ENCODE measurements at places on chromosomes 5 and 9. TPM values are rescaled to one million over a fixed set of nuclear protein-coding genes. Genes with fewer than 3 reads are reported as not detected.
A peak's percentile ranks its signal among the peaks of the same experiment; 100 is the strongest.

Gene C9
- total RNA-seq = 5.3 TPM

Gene PCDHGC3
- total RNA-seq = 11.8 TPM

Gene GRXCR2
- total RNA-seq = not detected

Gene DMXL1
- 30.2 TPM for total RNA-seq

Gene PCDHGC4
- 1.7 TPM for total RNA-seq

Gene TAF11L5
- total RNA-seq = not detected

Gene SOHLH1
- not detected for total RNA-seq

Gene ALDH1A1
- total RNA-seq = 42.8 TPM

Gene TMOD1
- total RNA-seq = 158 TPM

Gene WASHC1
- total RNA-seq = 3.4 TPM

Gene SLC6A19
- not detected for total RNA-seq

Gene NUTM2G
- total RNA-seq = not detected

DNA sequence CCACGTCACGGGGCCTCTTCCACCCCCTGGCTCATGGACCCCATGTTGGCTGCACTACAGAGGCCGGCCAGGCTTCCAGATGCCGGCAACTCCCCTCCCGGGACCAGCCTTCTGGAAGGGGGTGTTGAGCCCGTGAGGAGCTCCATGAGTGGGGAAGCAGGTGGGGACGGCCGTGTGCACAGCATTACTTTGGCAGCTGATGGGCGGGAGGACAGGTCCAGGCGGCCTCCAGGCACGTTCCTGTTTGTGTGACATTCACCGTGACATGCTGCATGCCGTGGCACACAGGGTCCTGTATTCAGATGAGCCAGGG lies 29.1 kb upstream of the ABO start:
- no peak overlapping the region for H3K4me3 ChIP-seq
- H3K27ac ChIP-seq = no peak overlapping the region
- peaks cover 12% of the 10 kb centered on the region for H3K27me3 ChIP-seq
- no peak for DNase-seq
- no peaks in the 10 kb centered on the region for H3K4me1 ChIP-seq

DNA sequence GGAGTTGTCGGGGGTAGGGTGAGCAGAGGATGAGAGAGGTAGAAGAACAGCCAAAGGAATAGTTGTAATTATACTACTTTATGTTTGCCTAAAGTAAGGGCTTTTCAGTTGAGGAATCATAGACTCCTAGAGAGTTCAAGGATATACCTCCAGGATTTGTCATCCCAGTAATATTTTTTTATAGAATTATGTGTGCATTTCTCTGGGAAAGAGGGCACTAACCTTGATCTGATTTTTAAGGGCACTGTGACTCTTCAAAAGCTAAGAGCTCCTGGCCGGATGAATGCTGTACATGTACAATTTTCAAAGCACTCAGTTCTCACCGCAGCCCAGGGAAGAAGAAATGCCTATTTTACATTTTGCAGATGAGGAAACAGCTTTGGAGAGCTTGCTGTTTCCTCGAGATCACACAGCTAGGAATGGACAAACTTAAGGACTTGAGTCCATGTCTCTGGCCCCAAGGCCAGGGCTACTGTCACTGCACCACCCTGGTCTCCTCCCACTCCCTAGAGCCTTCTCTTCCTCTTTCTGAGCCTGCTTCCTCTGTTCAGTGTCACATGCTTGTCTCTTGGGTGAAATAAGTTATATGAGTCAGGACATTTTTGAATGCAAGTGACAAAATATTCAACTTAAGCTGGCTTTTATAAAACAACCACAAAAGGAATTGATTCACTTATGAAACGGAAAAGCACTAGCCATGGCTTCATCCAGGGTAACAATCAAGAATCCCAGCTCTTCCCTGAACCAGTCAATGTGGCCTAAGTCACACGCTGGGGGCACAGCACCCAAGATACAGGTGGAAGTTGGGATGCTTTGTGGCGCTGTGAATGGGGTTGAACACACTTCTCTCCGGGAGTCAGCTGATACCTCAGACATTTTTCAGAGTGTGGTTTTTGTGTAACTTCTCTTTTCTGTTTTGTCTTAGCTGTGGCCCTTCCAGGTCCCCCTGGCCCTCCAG lies 45.7 kb upstream of the TGFBR1 start:
- no peaks in the 10 kb centered on the region for H3K36me3 ChIP-seq
- DNase-seq = peak; percentile 20
- H3K27ac ChIP-seq = peak overlapping the region; percentile 38
- H3K4me3 ChIP-seq = no peak overlapping the region

DNA sequence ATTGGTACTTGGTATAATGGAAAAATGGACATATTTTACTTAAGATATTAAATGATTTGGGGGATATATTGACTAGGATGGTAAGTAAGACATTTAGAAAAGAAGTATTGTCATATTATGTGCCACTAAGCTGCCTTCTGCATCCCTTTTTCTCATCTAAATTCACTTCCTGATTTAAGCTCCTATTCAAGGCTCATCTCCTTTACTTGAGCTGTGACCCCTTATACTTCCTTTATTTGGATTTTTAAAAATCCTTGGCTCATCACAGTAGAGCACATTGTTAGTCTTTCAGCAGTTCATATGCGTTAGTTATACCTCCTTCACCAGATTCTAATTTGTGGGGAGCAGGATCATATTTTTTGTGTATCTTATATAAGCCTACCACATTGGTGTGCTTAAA lies 6.6 kb downstream of the COMMD10 start:
- H3K4me3 ChIP-seq = no peak overlapping the region
- no peaks in the 10 kb centered on the region for H3K27me3 ChIP-seq
- H3K27ac ChIP-seq = no peak overlapping the region
- DNase-seq = no peak
- no peaks in the 10 kb centered on the region for H3K36me3 ChIP-seq

DNA sequence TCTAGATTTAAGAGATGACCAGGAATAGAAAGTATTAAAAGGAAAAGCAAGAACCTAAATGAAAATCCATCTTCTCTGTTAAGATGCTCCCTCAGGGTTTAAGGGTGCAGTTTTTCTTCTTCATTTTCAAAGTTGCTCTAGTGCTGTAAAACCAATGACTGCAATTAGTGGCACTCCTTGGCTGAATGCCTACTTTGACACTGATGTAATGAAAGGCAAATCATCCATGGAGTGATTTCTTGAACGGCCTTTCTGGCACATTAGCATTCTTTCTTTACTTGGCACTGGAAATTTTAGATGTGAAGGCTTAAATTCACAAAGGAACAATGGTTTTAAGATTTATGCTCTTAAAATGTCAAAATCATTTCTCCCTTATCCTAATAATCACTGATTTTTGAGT lies 19.3 kb upstream of the ISCA1 start:
- H3K36me3 ChIP-seq = peaks cover 3% of the 10 kb centered on the region
- peak overlapping the region; percentile 64 for H3K27ac ChIP-seq
- DNase-seq = no peak
- no peak overlapping the region for H3K4me3 ChIP-seq
- no peaks in the 10 kb centered on the region for H3K27me3 ChIP-seq

GRCh38 chr9:89815061-89815902 lies 210.5 kb downstream of the GADD45G start:
- no peaks in the 10 kb centered on the region for H3K27me3 ChIP-seq
- no peaks in the 10 kb centered on the region for H3K36me3 ChIP-seq

GRCh38 chr9:19720377-19720776 lies 68.5 kb downstream of the SLC24A2 start:
- H3K36me3 ChIP-seq = no peaks in the 10 kb centered on the region
- H3K4me1 ChIP-seq = no peaks in the 10 kb centered on the region
- no peak overlapping the region for H3K27ac ChIP-seq
- DNase-seq = no peak

DNA sequence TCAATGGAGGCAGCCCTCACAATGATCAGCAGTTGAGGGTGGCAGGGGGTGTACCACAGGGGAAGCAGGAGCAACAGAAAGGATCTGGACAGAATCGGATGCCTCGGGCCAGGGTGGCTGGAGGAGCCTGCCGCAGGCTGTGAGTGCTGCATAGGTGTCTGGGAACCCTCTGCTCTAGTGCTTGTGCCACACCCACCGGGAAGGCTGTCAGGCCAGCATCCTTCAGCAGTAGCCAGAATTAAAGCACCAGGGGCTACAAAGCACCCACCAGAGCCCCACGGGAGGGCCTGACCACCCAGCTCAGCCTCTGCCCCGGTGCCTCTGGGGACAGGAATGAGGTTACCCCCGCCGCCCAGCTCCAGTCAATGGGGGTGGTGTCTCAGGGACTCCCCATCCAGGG lies 49.0 kb downstream of the ARHGEF37 start:
- H3K27ac ChIP-seq = no peak overlapping the region
- no peaks in the 10 kb centered on the region for H3K27me3 ChIP-seq
- H3K36me3 ChIP-seq = peaks cover 14% of the 10 kb centered on the region
- no peaks in the 10 kb centered on the region for H3K4me1 ChIP-seq
- no peak overlapping the region for H3K4me3 ChIP-seq
- DNase-seq = no peak

DNA sequence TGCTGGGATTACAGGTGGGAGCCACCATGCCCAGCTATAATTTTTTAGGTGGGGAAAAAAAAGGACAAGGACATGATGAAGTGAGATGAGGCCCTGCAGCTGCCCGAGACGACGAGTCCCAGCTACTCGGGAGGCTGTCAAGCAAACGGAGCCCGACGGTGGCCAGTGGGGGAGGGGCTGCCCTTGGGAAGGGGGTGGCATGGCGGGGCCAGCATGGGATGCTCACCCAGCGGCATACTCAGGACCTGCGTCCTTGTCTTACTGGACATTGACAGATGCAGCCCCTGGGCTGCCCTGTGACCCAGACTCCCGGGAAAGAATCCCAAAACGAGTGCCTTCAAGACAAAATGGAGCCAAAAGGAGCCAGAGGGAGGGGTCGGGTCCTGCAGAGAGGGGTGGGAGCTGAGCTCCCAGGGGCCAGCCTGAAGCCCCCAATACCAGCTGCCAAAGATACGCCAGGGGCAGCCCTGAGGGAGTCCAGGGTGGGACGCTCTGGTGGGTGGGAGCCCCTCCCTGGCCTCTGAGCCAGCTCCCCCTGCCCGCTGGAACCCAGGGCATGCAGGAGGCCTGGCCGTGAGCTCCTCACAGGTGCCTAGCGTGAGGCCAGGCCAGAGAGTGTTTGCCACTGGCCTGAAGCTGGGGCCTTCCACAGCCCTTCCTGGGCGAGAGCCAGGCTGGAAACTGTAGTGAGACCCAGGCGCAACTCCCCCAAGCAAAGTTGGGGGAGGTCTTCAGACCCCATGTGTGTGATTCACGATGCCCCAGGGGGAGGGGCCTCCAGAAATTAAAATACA lies 15.7 kb downstream of the CCDC187 start:
- no peak overlapping the region for H3K27ac ChIP-seq
- H3K4me1 ChIP-seq = peaks cover 5% of the 10 kb centered on the region
- H3K27me3 ChIP-seq = peaks cover 29% of the 10 kb centered on the region
- H3K4me3 ChIP-seq = no peak overlapping the region

DNA sequence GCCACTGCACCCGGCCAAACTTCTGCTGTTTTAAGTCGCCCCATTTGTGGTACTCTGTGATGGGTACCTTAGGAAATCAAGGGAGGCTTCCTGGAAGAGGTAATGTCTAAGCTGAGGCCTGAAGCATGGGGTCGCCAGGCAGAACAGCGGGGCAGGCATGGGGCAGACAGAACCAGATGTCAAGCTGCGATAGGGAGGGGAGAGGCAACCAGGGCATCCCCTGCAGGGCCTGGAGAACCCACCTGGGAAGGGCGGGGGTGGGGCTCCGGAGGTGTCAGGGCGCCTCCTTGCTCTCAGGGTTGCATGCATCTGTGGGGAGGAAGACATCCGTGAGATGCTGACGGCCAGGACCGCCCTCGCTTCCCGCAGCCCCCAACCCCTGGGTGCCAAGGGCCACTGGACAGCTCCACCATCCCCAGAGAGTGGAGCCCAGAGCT lies 2.8 kb downstream of the LCN15 start:
- peaks cover 15% of the 10 kb centered on the region for H3K4me1 ChIP-seq
- no peak overlapping the region for H3K27ac ChIP-seq
- H3K36me3 ChIP-seq = no peaks in the 10 kb centered on the region
- DNase-seq = no peak

DNA sequence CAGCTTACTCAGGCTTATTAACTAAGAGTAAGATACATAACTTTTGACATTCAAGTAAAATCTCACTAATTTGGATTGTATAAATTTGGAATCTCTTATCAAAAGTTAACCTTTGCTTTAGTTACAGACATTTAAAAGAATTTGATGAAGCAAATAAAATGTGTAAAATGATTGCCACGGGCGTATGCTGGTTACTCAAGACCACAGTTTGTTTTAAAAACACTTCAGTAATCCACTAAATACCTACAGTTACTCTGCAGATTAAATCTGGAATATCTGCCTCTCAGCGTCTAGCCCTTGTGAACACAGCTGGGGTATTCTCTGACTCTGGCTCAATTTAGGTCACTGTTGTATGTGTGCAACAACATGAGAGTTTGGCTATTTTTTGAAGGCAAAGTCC lies 143.8 kb downstream of the MCTP1 start:
- no peaks in the 10 kb centered on the region for H3K4me1 ChIP-seq
- H3K27ac ChIP-seq = no peak overlapping the region
- DNase-seq = no peak
- no peaks in the 10 kb centered on the region for H3K27me3 ChIP-seq
- no peaks in the 10 kb centered on the region for H3K36me3 ChIP-seq

DNA sequence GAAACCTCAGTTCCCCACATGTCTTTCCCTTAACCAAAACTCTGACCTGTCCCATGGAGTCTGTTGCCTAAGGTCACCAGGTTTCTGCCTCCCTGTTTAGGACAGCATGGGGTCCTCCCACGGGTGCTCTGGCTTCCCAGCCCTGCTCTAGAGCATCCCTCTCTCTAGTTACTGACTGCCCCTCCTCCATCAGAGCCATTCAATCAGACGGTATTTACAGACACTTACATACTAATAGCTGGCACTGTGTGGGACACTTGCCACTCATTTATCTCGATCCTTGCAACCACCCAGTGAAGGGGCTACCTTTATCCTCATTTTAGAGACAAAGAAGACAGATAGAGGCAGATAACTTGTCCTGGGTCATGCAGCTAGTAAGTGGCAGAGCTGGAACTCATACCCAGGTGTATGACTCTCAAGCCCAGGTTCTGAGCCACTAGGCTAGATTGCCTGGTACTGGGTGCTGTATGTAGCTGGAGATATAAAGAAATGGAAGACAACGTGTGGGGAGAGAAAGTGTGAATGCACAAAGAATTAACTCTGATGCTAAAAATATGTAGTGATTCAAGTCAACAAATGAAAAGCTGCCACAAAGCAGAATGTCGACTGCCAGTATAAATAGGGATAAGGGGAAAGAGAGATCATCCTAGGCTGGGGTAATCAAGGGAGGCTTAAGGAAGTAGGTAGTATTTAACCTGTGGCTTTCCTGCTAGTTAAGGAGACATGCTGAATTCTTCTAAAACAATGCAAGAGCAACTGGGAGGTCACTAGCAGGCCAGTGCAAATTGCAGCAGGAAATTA lies 52.5 kb upstream of the PDE8B start:
- H3K4me3 ChIP-seq = no peak overlapping the region
- DNase-seq = no peak
- H3K27me3 ChIP-seq = no peaks in the 10 kb centered on the region
- no peaks in the 10 kb centered on the region for H3K36me3 ChIP-seq
- H3K4me1 ChIP-seq = no peaks in the 10 kb centered on the region

GRCh38 chr9:125150349-125151245 lies 7.3 kb upstream of the SCAI start:
- H3K27me3 ChIP-seq = no peaks in the 10 kb centered on the region
- no peak overlapping the region for H3K4me3 ChIP-seq
- H3K4me1 ChIP-seq = peaks cover 12% of the 10 kb centered on the region
- H3K36me3 ChIP-seq = no peaks in the 10 kb centered on the region
- no peak overlapping the region for H3K27ac ChIP-seq

All from gastrocnemius medialis (tissue), 4 donors.